ENCODE measurements at places on chromosomes 5 and 9.

DNA sequence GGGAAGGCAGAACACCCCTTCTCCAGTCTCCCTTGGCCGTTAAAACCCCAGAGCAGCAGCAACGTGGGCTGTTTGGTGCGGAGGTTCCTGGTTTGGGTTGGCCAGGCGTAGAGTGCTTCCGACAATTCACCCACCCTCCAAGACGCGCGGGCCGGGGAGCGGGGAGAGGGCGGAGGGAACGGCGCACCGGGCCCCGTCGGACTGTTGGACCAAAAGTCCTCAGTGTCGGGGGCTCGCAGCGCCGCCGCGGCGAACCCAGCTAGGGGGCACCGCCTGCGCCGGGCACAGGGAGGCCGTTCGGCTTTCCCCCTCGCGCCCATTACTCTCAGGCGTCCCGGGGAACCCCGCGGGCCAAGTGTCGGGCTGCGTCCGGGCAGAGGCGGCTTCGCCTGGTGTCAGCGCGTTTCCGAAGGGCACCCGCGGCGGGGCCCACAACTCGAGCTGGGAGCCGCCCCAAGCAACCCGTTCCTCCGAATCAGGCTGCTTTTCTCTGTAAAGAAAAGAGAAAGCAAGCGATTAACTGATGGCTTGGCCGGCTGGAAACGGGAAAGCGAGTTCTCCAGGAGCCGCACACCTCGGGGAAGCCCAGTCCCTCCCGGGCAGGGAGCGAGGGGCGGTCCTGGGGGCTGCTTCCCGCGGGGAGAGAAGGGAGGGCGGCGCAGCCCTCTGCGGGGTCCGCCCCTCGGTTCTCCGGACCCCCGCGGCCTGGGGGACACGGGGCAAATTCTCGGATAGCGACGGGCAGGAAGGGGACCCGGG is 145.5 kb downstream of the ERCC6L2 start:
- no peak for DNase-seq

GRCh38 chr9:110777196-110777875 is 108.7 kb downstream of the MUSK start:
- DNase-seq = no peak

GRCh38 chr5:7794311-7794710 is 56.6 kb downstream of the CFAP90 start:
- DNase-seq = no peak

DNA sequence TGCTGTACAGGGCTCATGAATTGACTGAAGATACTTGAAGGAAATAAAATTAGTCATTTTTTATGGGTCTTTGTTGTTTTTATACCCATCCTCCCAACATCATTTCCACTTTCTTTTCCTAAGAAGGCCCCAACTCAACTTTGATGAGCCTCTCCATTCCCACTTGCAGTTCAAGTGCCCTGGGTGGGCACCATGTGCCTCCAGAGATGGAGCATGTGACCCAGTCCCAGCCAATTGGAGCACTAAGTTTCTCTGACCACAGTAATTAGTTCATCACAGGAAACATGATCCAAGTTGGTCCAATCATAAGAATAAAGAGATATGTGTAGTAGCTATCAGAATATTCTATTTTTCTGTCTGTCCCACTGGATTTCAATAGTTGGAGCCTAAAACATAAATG is 46.9 kb downstream of the HTR4 start:
- no peak for DNase-seq

DNA sequence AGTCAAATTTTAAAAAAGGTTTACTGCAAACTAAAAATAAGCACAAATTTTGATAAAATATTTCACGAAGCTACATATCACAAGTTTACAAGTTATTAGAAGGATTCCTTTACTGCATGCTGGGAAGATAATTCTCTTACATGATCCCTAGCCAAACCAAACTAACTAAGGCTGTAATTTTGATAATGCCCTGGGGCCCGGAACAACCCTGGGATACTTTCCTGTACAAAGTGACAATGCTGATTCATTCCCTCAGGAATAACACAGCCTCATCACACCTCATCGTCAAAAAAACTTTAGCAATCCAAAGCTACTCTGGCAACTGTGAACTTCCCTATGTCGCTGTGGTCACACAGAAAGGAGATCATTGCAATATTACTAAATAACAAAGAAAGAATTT is 402.9 kb downstream of the RAB3C start:
- no peak for DNase-seq

DNA sequence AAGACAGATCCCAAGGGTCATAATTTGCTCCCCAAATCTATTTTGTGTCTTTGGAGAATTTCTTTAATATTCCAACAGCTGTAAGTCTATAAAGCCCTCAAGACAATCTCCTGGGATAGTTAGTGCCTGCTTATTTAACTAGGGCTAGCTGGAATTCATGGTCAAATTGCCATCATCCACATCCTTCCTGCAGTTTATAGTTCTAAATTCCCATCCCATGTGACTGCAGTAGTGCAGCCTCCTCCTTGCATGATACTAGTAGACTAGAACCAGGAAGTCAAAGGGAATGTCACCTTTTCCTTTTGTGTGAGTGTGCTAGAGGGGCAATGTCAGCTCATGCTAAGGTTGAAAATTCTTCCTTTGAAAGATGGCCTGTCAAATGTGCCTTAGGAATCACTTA is 214.8 kb upstream of the PIK3R1 start:
- no peak for DNase-seq

DNA sequence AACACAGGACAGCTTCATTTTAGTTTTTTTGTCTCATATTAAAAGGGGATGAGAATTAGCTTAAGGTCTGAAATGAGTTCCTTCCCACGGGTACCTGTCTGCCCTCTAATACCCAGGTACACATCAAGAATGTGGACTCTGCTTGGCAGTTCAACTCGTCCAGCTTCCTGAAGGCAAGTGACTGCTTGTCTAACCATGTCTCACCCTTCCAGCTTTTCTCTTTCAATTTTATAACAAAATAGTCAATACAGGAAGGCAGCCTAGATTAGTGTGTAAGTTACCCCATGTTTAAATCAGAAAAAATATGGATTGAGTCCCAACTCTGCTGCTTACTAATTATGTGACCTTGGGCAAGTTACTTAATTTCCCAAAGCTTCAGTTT is 50.5 kb upstream of the C5orf46 start:
- no peak for DNase-seq

DNA sequence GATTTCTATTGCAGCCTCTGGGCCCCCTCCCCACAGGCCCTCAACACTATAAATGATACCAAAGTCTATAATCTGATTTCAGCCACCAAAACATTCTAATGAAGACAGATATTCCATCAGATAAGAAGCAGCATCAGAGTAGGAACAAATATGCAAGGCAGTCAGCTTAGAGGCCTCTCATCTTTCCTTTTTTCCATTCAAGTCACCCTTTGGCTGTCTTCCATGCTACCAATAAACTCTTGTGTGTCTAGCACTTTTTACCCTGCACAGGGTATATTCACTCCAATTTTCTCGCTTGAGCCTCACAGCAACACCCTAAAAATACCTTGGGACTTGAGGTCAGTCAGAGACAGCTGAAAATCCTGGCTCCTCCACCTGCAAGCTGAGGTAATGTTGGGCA is 193.7 kb downstream of the BRINP1 start:
- no peak for DNase-seq

Measured in smooth muscle cell of the brain vasculature (primary cell).